Temporal lobe (tissue), 4 donors: ENCODE measurements at places on chromosomes 2 and 18. TPM values are rescaled to one million over a fixed set of nuclear protein-coding genes. Genes with fewer than 3 reads are reported as not detected.

FZD7 gene
- 5.4 TPM for total RNA-seq

SRD5A2 gene
- under 0.01 TPM for total RNA-seq

SIX2 gene
- total RNA-seq, result 0.25 TPM

MYL1 gene
- not detected for total RNA-seq

DNAH7 gene
- 10.3 TPM for total RNA-seq

ALK gene
- total RNA-seq, result 0.98 TPM

SPP2 gene
- not detected for total RNA-seq

SERPINB10 gene
- total RNA-seq, result not detected

BMPR2 gene
- 91.7 TPM for total RNA-seq

FBXO48 gene
- 0.49 TPM for total RNA-seq

SLC8A1 gene
- 109 TPM for total RNA-seq

CYP1B1 gene
- total RNA-seq, result 9.3 TPM

REG1B gene
- not detected for total RNA-seq

MYO5B gene
- 12.0 TPM for total RNA-seq

CARF gene
- total RNA-seq, result 20.9 TPM

FLACC1 gene
- total RNA-seq, result 3.0 TPM

MBP gene
- 10.1 TPM for total RNA-seq

E2F6 gene
- total RNA-seq, result 8.9 TPM

MRO gene
- total RNA-seq, result 0.74 TPM

SERPINB11 gene
- not detected for total RNA-seq

KCTD1 gene
- 20.4 TPM for total RNA-seq

NEU2 gene
- total RNA-seq, result not detected

TMEM182 gene
- 2.2 TPM for total RNA-seq

AGXT gene
- not detected for total RNA-seq

EXOC6B gene
- total RNA-seq, result 105 TPM

MARCO gene
- total RNA-seq, result 0.25 TPM

SCN2A gene
- total RNA-seq, result 160 TPM

IL37 gene
- not detected for total RNA-seq

GRB14 gene
- 12.0 TPM for total RNA-seq

FOXI3 gene
- total RNA-seq, result 0.25 TPM

AQP4 gene
- total RNA-seq, result 84.8 TPM

HTR2B gene
- total RNA-seq, result 0.25 TPM

C2orf66 gene
- 0.25 TPM for total RNA-seq

RNU2-63P gene
- not detected for total RNA-seq

RND3 gene
- 116 TPM for total RNA-seq

ATP6V1B1 gene
- not detected for total RNA-seq

ASTL gene
- not detected for total RNA-seq

TDRD15 gene
- total RNA-seq, result not detected

SPRED2 gene
- 14.8 TPM for total RNA-seq

SP5 gene
- 9.3 TPM for total RNA-seq

CFC1 gene
- total RNA-seq, result 0.49 TPM

C2orf92 gene
- total RNA-seq, result 3.7 TPM

CCDC178 gene
- total RNA-seq, result 1.2 TPM

LYG2 gene
- not detected for total RNA-seq

CCL20 gene
- not detected for total RNA-seq

AGAP1 gene
- total RNA-seq, result 35.2 TPM

ZNF521 gene
- total RNA-seq, result 12.5 TPM

DNAH6 gene
- total RNA-seq, result 3.4 TPM

PSTPIP2 gene
- total RNA-seq, result 1.2 TPM

EFHD1 gene
- total RNA-seq, result 2.7 TPM

TMEM200C gene
- total RNA-seq, result 20.4 TPM

CHRND gene
- total RNA-seq, result not detected

CNRIP1 gene
- 67.4 TPM for total RNA-seq

SALL3 gene
- total RNA-seq, result 9.6 TPM

XIRP2 gene
- 0.49 TPM for total RNA-seq
